Fibroblast of skin of right quadriceps (primary cell): ENCODE measurements at places on chromosomes 4 and X.

DNA sequence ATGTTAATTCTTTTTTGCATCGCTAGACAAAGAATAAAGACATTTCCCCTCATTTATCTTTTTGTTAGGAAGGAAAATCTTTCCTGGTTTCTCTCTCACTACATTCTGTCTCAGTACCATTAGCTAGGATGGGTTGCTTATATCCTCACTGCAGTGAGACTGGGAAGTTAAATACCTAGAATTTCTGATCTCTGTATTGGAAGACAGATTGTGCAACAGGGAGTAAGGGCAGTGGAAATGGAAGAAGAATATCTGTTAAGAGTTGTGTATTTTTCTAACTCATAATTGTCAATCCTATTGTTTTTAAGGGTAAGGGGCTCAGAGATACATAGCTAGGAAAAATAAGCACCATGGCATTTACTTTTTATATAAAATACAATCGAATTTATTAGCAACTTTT lies 19.6 kb downstream of the PTPN13 start:
- DNase-seq = no peak

DNA sequence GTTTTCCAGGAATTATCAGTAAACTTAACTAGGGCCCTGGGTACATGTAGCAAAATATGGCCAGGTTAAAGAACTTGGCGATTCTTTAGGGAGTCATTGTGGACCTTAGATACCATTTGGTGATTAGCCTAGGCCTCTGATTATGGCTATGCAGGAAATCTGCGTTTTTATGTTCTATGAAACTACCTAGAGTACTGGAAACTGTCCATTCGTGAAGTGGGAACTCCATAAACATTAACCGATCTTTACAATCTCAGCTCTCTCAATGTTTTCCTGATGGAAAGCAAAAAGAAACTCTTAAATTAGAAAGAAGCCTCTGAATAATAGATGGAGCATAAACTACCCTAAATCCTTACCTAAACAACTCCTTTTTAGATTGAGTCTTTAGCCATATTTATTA lies 121.9 kb downstream of the SH3RF1 start:
- DNase-seq = no peak

DNA sequence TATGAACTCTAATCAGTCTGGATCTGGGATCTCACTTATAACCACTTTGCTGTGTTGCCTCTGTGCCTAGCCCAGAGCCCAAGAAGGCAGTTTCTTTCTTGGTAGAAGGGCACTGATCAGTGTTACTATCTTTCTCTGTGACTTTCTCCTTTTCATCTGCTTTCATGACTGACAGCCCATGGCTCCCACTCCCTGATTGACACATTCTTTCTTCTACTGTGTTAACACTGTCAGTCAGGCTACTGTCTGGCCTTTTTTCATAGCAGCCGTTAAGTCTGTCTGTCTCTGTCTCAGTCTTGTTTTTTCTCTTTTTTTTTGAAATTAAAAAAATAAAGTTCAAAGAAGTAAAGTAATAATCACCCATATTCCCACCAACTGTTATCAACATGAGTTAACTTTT lies 210.6 kb downstream of the GPC3 start:
- DNase-seq = no peak

- DNase-seq = no peak
Measured at GRCh38 chr4:124867536-124867935, 155.0 kb upstream of the ANKRD50 start.

DNA sequence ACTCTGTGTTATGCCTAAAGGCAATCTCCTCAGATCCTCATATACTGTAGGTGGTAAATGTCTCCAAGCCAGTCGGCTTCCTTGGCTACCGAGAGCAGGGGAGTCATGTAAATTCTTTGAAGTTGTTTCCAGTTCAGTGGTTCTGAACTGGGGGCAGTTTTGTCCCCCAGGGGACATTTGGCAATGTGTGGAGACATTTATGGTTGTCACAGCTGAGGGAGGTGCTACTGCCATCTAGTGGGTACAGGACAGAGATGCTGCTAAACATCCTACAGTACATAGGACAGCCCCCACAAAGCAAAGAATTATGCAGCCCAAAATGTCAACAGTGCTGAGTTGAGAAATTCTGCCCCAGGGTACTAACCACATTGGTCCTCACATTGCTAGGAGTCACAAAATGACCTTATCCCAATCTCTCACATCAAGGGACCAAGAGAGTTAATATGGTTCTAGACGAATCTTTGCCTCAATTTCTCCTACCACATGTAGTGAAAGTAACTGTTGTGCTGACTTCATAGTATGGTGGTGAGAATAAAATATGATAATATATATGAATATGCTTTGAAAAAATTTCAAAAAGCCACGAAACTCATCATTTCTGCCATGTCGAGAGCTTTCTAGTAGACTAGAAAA lies 104.4 kb upstream of the ARHGAP24 start:
- peak; percentile 40 for DNase-seq

GRCh38 chrX:100593581-100593980 lies 8.8 kb downstream of the TNMD start:
- no peak for DNase-seq

DNA sequence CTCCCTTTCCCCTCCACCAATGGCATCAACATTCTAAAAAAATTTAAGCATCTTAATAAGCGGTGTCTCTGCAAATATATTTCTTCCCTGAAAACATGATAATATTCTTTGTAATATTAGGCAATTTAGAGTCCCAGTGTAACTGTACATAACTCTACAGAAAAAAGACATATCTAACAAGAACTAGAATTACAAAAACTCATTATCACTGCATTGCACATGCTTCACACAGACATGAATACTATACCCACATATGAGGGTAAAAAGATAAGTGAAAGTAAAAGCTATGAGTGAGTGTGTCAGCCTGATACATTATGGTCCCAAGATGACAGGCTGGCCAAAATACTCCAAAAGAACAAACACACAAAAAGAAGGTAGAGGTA lies 2.4 kb upstream of the FGB start:
- no peak for DNase-seq

GRCh38 chrX:48467281-48467761 lies 2.7 kb downstream of the SLC38A5 start:
- no peak for DNase-seq

DNA sequence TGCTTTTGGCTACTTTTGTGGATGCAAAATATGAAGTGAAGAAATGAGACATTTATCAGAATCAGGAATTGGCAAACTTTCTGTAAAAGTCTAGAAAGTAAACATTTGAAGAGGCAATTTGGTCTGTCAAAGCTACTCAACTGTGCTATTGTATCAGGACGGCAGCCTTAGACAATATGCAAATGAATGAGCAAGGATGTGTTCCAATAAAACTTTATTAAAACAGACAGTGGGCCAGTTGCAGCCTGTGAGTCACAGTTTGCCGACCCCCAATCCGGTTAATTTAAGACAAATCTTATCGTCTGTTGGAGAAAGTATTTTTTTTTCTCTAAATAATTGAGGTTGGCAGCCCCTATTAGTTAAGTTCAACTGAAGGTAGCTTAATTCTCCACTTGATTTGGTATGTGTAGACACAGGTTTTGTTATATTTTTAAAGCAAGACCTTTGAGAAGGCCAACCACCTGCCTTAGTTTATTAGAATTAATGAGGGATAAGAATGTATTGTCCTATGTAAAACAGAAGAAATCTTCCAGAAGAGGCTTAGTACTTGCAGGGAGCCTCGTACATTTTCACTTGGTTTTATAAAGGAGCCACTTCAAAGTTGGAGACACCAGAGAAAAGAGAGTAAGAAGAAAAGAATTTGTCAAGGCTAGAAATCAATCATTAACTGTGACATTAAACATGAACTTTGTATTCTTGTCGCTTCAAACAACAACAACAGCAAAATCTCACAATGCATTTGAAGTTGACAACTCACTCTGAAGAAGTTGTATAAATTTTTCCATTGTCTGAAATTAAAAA lies 81.6 kb upstream of the FAT1 start:
- DNase-seq = no peak

DNA sequence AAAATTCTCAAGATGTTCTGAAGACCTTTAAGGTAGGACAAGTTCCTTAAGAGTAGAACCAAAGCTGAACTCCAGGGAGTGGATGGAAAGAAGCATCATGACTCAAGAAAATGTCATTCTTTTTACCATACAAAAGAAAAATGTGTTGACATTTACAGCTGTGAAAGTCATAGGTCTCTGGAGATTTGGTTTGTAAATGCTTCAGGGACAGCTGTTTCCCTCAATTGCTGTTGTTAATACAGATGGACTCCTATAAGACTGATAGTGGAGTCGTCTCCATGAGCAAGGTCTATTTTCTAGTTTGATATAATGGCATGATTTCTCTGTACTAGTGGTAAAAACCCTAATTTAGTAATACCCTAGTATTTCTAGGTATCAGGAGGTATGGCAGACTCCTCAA lies 101.7 kb downstream of the PHOX2B start:
- DNase-seq = no peak

DNA sequence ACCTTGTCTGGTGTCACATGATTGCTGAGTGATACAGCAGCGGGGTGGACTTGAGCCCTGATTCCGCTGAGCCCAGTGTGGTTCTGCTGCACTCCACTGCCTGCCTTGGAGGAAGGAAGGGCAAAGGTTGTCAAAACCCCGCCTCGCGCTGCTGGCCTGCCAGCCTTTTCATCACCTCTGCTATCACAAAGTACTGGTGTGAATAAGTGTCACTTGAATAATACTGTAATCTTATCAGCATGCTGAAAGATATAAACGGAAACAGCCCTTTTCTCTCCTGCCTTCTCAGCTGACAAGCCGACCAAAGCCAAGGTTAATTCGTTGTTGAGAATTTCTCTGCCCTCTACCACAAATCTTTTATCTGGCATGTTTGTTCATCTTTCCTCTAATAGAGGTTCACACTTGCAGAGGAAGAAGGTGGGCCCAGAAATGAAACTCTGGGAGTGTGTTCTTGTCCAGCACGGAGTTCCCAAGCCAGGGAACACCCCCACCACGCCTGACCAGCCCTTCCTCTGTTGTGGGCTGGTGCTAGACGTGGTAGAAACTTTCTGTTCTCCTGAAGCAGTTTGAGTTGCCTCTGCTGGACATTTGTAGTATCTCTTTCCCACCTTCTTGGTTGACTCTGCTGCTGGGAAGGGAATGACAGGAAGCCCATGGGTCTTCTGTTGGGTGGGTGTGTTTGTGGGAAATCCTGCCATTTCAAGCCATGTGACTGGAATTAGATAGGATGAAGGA lies 21.5 kb downstream of the FHDC1 start:
- no peak for DNase-seq

DNA sequence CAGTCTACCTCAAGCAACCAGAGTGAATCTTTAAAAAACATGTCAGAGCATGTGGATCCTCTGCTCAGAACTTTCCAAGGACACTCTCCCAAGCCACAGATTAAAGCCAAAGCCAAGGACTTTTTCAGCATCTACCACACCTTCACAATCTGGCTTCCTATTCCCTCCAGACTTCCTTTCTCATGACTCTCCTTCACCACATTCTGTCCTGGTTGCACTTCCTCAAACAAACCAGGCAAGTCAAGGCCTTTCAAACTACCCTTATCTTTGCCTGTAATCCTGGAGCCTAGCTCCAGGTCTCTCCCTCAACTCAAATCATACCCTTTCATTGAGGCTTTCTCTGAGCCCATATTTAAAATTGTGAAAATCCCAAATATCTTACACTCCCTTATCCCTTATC lies 191.6 kb upstream of the GALNTL6 start:
- DNase-seq = no peak
